ENCODE measurements at places on chromosomes 6 and 20.

DNA sequence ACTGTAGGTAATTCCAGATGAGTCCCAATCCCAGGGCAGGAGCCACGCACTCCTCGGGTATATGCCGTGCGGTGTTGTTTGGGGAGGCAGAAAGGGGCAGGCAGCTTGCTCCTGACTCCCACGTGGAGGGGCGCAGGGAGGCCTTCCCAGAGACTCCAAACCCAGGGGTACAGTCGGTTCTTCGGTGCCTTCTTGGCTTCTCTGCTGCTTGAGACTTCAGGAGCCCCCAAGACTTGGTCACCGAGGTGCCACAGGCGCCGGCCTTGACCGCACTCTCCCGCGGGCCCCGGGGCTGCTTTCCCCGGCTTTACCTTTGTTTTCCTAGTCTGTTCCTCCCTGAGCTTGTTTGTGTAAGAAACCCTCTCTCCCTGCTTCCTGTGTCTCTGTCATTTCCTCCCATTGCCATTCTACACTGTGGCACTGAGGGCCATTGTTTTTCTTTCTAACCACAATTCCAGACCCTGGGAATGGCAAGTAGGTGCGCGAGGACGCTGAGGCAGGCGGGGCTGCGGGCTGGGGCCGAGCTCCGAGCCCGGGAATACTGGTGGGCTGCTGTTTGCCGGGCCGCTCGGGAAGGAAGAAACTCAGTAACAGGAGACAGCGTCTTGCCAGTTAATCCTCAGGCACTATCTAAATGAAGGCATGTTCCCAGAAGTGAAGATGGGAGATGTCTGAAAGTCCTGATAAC lies 215.6 kb upstream of the HEY2 start:
- no peak for DNase-seq

DNA sequence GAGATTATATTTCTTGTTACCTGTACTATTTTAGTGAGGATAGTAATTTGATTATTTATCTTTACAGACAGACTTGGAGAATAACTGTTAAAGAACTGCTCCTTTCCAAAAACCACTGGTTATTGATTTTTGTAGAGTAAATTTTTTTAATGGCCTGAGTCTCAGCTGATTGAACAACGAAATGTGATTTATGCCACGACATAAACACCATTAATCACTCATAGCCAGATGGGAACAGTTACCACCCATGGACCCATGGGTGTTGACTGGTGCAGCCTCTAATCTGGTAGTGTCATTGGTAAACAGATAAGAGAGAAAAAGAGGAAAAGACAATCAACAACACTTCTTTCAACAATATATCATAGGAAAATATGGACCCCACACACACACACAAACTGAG lies 101.4 kb upstream of the BEND6 start:
- DNase-seq = no peak

- no peak for DNase-seq
Observed at GRCh38 chr6:127341471-127342202, 1.8 kb downstream of the ECHDC1 start.

DNA sequence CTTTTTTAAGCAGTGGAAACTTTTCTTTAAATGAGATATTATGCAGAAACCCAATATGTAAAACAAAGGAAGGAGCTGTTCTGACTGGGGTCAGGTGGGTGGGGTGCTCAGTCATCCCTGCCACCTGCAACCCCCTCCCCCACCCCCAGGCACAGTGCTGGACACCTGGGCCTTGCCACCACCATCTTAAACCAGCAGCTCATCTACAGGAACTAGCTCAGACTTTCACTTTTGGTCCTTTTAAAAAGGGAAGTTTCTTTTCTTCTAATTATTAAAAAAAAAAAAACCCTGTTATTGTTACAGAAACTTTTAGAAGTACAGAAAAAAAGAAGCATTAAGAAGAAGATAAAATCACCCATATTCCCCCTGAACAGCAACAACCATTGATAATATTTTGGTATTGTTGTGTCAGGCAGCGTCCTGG lies 37.1 kb downstream of the PPP1R16B start:
- DNase-seq = peak; percentile 42

DNA sequence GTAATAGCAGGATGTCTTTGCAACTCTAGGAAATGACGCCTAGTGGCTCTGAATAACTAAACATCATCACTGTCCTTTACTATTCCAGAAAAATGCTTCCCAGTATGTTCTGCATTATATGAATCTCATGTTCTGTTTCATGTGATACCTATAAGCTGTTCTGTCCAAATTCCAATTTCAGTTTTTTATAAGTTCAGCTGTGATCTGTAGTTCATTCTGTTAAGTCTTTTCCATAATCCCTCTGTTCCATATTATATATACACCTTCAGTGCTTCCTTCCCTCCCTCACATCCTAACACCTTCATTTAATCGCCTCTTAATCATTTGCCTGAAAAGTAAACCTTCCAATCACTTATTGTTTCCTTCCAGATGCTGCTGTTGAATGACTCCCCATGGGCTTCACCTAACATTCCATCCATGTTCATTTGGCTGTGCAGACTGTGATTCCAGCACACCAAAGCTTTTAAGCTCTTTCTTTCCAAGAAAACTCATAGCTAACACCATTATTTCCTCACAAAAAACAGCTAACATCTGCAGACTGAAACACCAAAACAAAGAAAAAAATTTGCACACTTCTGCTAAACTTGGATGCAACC lies 18.6 kb downstream of the HMGCLL1 start:
- no peak for DNase-seq

Data from activated T-helper 1 cell treated with anti-CD3 and anti-CD28 coated beads, Interleukin-2, amount 50 U/mL, for 16 hours (primary cell).